ENCODE measurements at places on chromosomes 12 and 14.
A peak's percentile ranks its signal among the peaks of the same experiment; 100 is the strongest.

- DNase-seq = no peak
Observed at GRCh38 chr12:40945772-40946171, 242.3 kb upstream of the PDZRN4 start.

DNA sequence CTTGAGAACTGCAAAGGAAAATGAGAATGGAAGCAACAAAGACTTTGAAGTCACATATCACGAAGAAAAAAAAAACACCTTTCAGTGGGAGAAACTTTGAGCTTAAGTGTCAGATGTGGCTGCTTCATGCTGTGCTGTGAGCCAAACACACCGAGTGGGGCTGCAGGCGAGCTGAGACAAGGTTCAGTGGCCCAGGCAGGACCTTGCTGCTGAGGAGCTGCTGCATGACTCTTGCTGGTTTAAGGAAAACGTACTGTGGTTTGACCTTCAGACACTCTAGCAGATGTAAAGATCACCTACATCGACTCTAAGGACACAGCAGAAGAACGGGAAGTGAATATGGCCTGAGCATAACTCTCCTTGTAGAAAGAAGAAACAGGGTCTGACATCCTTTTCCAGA is 118.1 kb upstream of the OR4E1 start:
- DNase-seq = no peak

- peak; percentile 73 for DNase-seq
Observed at GRCh38 chr12:88600272-88600671, 20.0 kb upstream of the KITLG start.

DNA sequence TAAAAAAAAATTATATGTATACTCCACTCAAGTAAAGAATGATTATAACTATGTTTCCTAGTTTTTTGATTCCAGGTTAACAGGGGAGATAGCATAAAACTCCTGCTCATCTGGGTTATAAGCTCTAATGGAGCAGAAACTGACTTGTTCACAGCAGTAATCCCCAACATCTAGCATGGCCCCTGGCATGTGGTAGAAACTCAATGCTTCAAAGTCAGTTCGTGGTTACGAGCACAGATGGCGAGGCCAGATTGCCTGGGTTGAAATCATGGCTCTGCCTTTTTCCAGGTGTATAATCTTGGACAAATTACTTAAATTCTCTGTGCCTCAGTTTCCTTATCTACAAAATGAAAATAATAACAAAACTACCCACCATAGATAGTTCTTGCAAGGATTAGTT is 183.8 kb downstream of the TTC7B start:
- DNase-seq = peak; percentile 8

- DNase-seq = peak; percentile 75
Observed at GRCh38 chr12:47715393-47715876, 9.6 kb upstream of the RPAP3 start.

DNA sequence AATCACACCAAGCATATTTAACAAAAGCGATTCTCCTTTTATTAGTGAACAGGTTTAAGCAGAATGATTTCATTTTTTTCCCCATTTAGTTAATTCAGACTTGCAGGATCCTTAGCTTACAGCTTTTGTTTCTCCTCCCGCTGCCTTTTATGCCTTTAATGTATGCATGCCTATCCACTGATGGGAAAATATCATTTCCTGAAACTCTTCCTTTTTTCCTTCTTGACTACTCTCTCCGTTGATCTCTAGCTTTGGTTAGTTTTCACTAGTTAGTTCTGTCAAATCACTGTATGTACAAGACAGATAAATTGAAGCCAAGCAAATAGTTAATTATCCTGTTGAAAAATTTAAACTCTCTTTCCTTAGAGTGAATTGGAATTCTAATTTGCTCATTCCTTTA is 26.3 kb downstream of the NKX2-1 start:
- DNase-seq = no peak

GRCh38 chr14:99562856-99563748 is 40.9 kb downstream of the CCDC85C start:
- peak; percentile 87 for DNase-seq

DNA sequence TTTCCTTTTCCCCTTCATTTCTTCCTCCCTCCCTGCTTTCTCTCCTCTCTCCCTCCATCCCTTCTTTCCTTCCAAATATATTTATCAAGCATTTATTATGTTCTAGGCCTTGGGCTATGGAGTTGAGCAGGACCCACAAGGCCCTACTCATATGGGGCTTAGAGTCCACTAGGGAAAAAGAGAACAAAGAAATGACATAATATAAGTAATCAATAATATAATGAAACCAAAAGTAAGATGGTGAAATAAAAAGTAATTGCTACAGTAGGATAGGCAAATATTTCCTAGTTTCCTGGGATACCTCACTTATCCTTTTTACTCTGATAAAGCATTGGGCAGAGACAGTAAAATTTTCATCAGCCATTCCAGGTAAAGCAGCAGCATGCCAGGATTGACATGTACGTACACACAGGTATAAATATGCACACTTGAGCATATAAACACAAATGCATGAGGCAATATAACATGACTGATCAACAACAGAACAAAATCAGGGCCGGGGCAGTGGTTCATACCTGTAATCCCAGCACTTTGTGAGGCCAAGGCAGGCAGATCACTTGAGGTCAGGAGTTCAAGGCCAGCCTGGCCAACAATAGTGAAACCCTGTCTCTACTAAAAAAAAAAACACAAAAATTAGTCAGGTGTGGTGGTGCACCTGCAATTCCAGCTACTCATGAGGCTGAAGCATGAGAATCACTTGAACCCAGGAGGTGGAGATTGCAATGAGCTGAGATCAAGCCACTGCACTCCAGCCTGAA is 35.5 kb upstream of the CSRP2 start:
- no peak for DNase-seq

DNA sequence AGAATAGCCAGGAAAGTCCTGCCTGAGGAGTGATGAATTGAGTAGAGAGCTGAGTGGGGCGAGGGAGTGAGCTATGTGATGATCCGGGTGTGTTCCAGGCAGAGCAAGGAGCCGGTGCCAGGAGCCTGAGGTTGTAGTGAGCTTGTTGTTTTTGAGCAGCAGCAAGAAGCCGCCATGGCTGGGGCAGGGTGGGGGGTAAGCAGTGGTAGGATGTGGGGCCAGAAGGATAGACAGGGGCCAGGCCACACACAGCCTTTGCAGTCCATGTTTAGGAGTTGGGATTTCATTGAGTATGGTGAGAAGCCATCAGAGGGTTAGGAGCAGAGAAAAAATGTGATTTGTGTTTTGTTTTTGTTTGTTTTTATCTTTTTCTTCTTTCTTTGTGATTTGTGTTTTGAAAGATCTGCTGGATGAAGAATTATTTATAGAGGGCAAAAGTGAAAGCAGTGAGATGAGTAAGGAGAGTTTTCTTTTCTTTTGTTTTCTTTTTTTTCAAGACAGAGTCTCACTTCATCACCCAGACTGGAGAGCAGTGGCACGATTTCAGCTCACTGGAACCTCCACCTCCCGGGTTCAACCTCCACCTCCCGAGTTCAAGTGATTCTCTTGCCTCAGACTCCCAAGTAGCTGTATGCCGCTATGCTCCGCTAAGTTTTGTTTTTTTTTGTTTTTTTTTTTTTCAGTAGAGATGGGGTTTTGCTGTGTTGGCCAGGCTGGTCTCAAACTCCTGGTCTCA is 92.3 kb upstream of the BCAT1 start:
- DNase-seq = no peak

DNA sequence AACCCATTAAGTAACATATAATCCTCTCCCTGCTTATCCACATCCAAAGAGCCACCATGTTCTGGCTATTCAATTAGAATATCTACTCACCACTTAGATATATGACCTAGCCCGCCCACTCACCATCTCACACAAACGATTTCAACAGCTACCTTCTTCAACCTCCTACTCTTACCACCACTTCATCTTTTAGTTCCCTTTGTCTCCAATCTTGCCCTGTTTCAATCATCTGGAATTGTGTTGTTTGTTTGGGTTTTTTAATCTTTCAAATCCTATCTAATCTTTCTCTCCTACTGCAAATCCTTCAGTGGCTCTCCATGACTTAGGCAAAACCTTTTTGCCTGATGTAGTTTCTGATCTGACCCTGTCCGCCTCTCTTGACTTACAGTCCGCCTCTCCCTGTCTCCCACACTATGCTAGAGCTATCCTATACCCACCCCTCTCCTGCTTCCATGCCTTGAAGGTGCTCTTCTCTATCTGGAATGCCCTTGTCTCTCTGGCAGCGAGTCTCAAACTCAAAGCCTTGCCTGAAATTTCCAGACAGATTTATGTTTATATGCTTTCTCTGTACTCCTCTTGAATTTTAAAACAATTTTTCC is 161.0 kb upstream of the CRY1 start:
- DNase-seq = no peak

DNA sequence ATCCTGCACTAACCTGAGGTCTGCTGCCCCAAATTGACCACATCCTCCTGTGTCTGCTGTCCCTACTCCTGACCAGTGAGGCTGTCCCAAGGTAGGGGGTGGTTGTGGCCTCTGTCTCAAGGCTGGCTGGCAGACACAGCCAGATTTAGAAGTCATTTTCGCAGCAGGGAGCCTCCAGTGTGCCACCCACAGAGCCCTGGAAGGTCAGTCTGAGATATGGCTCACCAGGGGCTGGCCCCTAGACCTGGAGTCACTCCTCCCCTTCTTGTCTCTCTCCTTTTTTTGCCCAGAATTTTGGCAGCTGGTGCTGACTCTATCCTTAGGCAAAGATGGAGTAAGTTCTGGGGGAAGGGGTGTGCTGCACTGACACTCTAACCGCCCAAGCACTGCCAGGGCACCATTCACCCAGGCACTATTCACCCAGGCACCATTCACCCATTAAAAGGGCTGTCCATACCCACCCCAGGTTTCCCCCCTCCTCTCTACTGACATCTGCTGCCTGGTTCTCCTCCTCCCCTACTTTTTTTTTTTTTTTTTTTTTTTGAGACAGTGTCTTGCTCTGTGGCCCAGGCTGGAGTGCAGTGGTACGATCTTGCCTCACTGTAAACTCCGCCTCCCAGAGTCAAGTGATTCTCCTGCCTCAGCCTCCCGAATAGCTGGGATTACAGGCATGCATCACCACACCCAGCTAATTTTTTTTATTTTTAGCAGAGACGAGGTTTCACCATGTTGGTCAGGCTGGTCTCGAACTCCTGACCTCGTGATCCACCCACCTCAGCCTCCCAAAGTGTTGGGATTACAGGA is 7.7 kb downstream of the DDN start:
- DNase-seq = no peak

DNA sequence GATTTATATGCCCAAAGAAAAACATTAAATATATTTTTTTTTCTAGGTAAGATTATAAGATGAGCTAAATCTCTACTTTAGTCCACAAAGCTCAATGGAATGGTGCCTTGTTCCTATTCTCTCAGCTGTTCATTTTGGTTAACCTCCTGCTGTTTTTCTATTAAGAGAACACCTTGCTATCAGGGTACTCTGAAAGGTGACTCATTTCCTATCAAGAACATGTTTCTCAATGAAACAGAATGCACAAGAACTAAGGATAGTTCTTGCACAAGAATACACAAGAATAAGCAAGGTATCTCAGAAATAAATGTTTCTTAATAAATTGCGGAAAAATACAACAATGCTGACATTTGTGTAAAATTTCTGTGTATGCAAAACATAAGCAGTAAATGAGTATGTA is 14.1 kb downstream of the ABCD2 start:
- peak; percentile 33 for DNase-seq

DNA sequence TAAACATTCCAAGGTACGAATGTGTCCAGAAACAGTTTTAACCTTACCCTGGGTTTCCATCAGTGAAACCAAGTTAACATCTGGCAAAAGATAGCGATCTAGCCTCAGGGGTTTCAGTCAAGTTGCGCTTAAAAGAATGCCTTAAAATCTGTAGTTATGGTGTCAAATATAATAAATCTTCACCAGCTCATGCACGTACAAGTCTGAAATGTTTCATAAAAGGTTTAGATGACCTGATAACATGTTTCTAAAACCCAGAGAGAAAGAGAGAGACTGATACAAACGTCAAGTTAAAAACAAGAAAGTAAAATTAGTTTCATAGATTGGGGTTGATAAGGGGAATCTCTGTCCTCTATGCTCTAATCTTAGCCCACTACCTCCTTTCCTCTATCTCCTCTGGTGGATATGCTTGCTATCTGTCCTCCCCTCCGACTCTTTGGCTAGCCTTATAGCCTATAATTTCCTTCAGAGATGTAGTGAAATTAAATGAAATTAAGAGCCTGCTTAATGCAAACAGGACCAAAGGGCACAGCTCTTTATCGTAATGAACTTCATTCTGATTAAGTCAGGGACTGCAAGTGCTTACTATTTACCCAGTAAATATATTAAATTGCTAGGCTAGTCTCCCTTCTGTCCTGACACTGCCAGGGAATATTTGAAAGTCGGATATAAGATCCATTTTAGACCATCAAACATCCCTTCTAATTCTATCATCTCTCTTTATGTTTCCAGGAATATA is 18.4 kb upstream of the FOS start:
- DNase-seq = no peak

- peak; percentile 35 for DNase-seq
Observed at GRCh38 chr14:75252254-75252837, 26.3 kb upstream of the FOS start.

- no peak for DNase-seq
Observed at GRCh38 chr14:58769011-58769643, 131.4 kb downstream of the DACT1 start.

DNA sequence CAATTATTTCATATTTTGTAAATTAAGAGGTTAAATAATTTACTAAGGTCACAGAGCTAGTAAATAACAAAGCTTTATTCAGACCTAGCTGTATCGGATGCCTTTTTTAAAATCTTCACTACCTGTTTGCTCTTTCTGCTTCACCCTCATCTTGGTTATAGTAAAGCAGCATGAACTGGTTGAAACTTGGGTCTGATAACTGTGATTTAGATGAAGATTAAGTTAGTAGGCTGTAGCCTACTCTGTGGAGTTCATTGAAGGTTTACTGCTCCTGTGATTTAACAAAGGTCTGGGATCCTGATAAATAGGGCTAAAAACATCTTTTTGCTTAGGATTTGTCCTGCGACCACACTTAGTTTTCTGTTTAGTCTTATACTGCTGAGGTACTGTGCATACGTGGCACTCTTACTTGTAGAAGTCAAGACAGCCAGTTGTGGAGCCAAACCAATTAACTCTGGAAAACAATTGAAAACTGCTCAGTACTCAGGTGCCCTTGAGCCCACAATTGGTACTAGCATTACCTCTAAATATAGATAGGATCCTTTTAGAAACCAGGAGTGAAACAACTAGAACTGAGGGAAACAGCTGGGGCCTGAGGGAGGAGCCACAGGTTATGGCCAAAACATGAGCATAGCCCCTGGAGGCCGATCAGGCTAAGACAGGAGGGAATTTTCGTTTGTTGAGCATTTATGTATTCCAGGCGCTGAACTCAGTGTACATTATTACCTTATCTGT is 2.3 kb downstream of the SPATS2 start:
- peak; percentile 32 for DNase-seq

DNA sequence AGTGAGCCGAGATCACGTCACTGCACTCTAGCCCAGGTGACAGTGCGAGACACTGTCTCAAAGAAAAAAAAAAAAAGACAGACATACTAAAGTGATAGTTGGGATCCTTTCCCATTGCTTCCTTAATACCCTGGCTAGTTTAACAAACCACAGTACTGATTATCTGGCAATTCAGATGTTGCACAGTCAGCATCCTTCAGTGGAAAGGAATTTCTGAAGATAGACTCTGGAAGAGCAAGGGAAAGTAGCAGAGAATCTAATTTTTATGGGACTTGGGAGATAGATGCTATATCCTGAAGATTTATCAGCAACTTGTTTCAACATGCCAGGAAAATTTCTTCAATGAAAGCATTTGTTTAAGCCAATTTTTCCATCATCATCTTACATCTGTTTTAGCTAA is 6.5 kb upstream of the PPFIBP1 start:
- DNase-seq = peak; percentile 80

All from kidney tubule cell (primary cell).